ENCODE measurements at places on chromosomes 4 and X.

DNA sequence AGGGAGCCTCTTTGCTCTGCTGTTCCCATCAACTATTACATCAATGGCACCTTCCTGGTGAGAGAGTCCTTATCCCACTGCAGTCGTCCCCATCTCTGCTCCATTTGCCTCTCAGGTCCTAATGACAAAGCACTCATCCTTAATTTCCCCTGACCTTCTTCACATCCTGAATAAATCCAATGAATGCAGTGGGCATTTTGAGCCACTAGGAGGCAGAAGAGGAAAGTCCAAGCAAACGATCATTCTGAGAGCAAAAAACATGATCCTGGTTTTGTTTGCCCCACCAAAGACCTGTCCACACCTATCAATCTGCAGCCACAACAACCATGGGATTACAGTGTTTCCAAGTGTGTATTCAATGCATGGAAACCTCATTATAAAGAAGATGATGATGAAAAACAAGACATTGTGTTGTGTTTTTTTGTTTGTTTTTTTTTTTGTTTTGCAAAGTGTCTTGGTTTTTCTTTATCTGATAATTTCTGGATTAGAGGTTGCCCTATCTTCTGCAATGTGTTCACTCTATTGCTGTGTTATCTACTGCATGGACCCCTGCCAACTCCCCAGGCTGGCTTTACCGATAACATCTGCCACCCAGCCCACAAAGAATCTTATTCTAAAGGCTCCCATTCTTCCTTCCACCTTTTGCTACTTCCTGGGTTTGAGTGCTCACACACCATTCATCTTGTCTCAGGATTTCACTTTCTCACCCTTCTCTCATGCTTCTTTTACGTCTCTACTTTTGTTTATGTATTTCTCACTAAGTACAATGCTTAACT is 207.2 kb downstream of the NLGN4X start:
- DNase-seq = no peak

GRCh38 chr4:151415978-151416377 is 7.0 kb downstream of the FHIP1A start:
- no peak for DNase-seq

- peak; percentile 13 for DNase-seq
These were observed 12.2 kb downstream of the SMPX start for GRCh38 chrX:21745756-21746155.

DNA sequence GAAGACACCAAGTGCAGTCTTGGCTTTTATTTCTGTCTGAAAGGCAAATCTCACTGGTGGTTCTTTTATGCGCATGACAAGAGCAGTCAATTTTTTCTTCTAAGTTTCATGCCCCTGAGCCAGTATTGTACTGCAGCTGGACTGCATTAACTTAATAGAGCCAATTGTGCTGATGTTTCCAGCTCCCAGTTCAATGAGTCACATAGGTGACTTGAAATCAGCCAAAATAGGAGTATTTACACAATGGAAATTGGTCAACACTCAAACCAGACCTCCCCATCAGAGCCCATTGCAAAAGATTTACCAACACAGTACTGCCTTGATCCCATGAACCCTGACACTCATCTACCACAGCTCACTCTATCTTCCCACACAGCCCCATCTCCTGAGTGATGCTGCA is 100.3 kb upstream of the GUCY1A1 start:
- no peak for DNase-seq

GRCh38 chr4:80153874-80154544 is 43.3 kb upstream of the PRDM8 start:
- no peak for DNase-seq

DNA sequence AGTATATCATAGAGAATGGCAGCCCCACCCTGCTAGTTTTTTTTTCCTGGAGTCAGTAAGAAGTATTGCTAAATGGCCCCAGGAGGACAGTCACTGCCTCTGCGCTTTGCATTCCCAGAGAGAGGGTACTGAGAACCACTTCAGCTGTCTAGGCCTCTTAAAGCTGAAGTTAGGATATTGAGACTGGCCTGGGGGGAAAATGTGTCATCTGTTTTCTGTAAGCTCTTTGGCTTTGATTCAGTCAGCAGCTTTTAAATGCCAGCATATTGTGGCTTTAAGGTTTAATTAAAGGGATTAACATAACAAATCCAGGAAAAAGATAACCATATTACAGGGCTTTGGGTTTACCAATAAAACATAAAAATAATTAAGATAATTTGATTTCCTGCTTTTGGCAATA is 852.0 kb downstream of the PCDH18 start:
- DNase-seq = no peak

GRCh38 chr4:26048378-26048882 is 134.4 kb downstream of the SMIM20 start:
- DNase-seq = no peak

DNA sequence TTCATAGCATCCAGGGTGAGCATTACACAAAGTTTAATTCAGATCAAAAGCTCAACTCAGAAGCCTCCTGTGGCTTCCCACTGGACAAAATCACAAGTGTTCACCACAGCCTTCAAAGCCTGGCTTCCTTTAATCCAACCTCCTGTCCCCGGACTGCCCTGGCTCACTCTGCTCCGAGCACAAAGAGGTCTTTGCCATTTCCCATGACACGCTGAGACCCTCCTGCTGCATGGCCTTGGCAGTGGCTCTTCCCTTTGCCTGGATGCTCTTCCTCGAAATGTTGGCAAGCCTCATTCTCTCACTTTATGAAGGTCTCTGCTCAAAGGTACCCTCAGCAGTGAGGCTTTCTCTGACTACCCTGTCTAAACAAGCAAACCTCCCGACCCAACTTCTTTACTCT is 41.0 kb downstream of the LDB2 start:
- no peak for DNase-seq

DNA sequence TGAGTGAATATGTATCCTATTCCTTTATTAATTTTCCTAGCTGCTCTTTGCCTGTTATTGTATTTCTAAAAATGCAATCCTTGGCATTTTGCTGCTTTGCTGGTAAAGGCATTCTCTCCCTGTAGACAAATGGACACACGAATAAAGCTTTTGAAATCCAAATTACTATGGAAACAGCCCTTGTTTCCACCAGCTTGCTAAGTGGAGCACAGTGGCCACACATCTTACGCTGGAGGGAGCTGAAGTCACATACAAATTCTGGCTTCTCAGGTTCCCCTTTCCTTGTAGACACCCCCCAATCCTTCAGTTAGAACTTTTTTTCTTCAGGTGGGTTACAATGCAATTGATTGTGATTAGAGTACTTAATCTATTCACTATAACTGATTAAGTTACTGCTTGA is 66.2 kb downstream of the AGA start:
- DNase-seq = no peak

DNA sequence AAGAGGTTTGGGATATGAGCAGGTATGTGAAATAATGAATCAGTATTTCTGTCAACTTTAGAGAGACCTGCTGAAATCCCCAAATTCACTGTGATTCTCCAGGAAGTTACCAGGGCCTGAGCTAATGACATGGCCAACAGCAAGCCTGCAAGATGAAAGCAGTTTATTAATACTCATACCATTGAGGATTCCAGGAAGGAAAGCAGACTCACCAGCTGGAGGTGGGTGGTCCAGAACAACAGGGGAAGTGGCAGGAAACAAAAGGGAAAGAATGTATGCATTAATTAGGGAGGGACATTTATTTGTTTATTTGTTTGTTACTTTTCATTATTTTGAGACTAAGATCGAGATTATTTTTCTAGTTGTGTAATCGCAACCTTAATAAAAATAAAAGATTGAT is 196.6 kb upstream of the AGA start:
- no peak for DNase-seq

DNA sequence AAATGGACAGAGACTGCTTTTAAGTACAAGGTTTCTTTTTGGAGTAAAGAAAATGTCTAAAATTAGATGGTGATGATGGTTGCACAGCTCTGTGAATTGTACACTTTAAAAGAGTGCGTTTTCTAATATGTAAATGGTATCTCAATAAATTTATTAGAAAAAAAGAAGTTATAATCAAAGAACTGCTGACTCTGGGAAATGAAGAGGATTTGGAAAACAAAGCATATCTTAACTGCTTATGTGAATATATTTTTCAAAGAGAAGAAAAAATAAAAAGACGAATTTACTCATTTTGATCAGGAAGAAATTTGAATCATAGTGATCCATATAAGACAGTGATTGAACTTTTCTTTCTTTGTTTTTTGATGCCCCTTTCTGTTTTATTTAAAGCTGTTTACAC is 45.9 kb upstream of the FSTL5 start:
- DNase-seq = no peak

GRCh38 chrX:153055871-153056749 is at the start of gene PNMA3:
TSS of gene PNMA3 (plus strand) at chrX:153056470. CDS start at chrX:153057056, 586 bp downstream.
- DNase-seq = no peak

GRCh38 chr4:151688003-151688784 is 72.6 kb downstream of the GATB start:
- no peak for DNase-seq

DNA sequence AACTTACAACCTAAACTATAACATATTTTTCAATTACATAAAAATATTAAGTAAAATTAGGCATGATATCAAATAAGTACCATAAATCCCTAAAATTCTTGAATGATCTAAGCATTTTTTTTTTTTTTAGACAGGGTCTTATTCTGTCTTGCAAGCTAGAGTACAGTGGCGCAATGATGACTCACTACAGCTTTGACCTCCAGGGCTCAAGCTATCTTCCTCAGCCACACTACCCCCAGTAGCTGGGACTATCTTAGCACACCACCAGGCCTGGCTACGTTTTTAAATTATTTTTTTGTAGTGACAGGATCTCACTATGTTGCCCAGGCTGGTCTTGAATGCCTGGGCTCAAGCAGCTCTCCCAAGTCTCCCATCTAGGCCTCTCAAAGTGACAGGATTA is 1042.3 kb downstream of the FSTL5 start:
- no peak for DNase-seq

DNA sequence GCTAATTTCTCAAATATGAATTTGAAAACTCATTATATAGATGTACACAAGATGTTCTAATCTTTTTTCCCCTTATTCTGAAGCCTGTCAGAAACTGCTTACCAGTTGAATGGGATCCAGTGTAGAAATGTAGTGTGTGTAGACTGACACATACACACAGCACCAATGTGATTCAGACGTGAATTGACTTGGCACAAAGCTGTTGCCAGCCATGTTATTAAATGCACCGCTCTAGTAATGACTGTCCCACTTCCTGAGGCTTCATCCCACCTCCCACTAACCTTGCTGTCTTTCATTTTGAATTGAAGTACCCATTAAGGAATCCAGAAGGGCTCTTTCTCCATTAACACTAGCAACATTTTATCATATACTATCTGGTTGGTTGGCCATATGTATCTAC is 146.6 kb downstream of the PPA2 start:
- DNase-seq = no peak

GRCh38 chr4:52244848-52245247 is 193.7 kb downstream of the SPATA18 start:
- DNase-seq = no peak

DNA sequence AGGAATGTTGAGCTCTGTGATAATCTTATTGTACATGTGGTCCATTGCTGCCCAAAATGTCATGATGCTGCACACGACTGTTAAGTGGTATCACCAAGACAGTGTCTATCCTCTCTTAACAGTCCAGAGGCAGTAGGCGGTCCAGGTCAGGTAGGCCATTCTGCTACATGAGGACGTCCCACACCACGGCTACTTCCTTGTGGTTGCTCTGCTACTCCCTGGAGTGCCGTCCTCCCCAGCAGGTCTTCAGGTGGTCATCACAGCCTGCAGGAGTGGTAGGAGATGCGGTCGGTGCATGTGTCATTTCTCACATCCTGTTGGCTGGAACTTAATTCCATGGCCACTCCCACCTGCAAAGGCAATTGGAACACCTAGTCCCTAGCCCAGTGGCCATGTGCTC is 11.5 kb upstream of the STK32B start:
- DNase-seq = no peak

Measured in activated B cell treated with CpG ODN at 0.5 μM for 24 hours (primary cell).